MG63 (cell line): ENCODE measurements at places on chromosomes 1 and 21. TPM values are rescaled to one million over a fixed set of nuclear protein-coding genes. Genes with fewer than 3 reads are reported as not detected.

Gene BCAN
- not detected in 2 replicates for total RNA-seq

Gene APCS
- not detected in 2 replicates for total RNA-seq

Gene CD53
- not detected in 2 replicates for total RNA-seq

Gene OLIG2
- not detected in 2 replicates for total RNA-seq

Gene FCRLB
- 0.47 and 3.1 TPM in 2 replicates for total RNA-seq

Gene HYI
- 12.1 and 16.7 TPM in 2 replicates for total RNA-seq

Gene UBE2U
- not detected in 2 replicates for total RNA-seq

Gene KMO
- total RNA-seq, result not detected in 2 replicates

Gene PM20D1
- total RNA-seq, result not detected in 2 replicates

Gene LCE3D
- not detected in 2 replicates for total RNA-seq

DNA sequence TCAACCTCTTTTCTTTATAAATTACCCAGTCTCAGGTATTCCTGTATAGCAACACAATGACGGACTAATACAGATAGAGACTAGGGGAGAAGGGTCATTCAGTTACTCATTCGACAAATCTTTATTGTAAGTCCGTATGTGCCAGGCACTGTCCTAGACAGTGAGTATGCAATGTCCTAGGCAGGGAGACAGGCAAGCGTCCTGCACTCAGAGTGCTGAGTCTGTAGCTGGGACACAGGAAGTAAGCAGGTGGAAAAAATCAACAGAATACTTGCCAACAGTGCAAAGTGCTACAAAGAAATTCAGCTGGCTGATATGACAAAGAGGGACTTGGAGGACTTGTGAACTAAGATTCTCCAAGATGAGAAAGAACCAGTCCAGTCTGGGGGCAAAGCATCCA is 92.2 kb upstream of the ZBTB40 start:
- no peak for DNase-seq

DNA sequence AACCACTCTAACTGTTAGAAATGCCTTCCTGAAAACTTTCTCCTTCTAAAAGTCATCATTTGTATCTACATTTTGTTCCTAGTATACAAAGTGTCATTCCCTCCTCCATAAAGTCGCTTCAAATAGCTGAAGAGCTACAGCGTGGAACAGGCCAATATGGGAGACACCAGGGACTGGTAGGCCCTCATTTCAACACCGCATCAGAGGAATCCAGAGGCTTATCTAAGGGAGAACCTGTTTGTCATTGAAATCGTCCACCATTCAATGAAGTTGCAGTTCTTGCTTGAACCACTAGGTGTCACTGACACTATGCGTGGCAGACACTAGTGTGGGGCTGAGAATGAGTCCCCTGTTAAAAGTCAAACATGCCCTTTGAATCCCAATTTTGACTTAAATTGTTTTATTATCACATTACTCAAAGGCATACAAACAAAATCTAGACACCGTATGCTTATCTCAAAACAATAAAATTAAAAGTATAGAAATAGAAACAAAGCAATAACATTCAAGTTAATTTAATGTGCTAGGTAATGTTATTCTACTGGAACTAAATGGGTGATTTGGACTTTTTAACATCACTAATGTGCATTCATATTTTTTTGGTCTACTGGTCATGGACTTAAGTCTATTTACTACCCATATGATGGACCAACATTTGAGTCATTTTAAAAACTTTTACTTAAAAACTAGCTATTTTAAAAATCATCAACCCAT is 182.3 kb downstream of the FCRL5 start:
- DNase-seq, result peak; percentile 4

DNA sequence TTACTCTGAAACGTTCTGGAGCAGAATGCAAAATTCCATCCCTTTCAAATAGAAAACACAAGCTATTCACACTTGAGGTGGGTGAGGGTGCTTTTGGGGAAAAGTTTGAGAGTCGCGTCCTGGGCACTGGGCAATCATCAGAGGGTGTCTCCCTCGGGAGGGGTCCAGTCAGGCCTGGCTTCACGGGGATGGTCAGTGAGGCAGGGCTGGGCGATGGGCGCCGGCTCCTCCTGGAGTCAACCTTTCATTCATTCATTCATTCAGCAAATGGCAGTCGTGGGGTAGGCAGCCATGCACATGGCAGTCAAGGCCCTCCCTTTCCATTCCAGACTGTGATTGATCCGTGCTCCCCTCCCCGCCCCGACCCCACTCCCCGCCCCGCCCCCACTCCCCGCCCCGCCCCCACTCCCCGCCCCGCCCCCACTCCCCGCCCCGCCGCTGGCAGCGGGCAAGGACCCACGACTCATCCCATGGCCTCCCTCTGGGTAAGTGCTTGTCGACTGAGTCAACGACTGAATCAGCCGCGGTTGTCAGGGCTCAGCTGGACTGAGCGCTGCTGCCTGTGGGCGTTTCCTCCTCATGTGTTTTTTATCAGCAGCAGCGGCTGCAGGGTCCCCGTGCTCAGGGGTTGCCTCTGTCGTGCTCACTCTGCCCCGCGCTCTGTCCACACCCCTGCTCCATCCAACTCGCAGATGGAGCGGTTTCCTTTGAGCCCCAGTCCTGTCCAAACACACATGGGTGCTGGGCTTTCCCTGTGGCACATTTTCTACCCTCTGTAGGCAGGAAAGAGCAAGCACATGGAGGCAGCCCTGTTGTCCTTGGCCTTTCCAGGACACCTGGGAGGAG is 12.5 kb upstream of the SPSB1 start:
- peak; percentile 94 for DNase-seq

- DNase-seq, result no peak
These were observed 33.2 kb upstream of the CXADR start for GRCh38 chr21:17479606-17480005.

DNA sequence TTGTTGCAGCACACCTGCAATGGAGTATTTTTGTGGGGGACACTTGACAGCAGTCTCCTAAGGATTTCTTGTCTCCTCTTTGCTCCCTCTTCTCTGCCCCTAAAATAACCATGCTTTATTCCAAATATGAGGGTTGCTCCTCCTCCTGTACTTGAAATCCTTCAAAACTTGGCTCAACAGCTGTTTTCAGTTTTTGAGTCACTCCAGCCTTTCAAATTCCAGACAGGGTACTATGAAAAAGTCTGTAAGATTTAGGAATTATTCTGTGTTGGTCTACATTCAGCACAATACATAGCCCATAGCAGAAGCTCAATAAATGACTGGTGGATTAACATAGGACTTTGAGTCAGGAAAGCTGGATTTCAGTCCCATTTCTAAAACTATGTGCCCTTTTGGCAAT is 5.5 kb downstream of the AP4B1 start:
- no peak for DNase-seq

- no peak for DNase-seq
These were observed 689 bp downstream of the PKP1 start for GRCh38 chr1:201283836-201284553.

GRCh38 chr1:76140227-76140626 is 65.7 kb downstream of the ST6GALNAC3 start:
- no peak for DNase-seq

- DNase-seq, result no peak
These were observed 288.2 kb downstream of the PTPRU start for GRCh38 chr1:29524285-29525065.

DNA sequence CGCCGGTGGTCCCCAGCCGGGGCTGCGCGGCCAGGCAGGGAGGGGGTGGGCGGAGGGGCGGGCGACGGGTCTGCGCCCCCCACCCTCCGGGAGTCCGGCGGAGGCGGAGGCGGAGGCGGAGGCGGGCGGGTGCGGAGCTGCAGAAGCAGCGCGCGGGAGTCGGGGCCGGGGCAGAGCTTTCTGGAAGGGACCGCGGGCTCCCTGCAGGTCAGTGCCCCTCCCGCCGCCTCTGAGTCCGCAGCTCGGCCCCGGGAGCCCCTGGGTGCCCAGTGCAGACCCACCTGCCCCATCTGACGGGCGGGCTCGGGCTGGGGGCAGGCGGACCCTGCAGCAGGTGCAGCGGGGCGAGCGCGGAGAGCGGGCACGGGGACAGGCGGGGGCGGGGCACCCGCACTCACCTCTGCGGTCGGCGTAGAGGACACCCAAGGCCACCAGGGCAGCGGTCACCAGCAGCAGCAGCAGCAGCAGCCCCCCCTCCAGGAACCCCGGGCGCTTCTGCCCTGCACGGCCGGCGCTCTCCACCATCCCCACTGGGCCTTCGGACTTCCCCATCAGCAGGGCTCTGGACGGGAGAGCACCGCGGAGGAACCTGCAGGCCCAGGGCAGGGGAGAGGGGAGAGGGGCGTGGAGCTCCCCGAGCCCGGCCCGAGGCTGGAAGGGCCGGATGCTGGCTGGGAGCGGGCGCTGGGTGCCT is 3.7 kb downstream of the MMEL1 start:
- no peak for DNase-seq

DNA sequence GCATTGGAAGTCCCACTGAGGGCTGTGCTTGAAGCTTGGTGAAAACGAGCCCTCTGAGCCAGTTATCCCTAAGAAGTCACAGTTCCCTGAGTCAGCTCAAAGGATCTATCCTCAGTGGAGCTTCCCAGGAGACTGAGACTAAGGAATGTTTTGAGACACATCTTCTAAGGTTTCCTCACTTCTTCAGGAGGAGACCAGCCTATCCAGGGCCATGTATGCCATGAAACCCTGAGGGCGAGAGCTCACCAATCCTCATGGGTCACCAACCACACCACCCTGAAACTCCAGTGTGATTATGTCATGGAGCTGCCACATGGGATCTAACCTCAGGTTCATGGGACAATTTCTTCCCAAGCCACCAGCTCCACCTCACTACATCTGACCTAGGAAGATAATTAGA is 7.6 kb upstream of the TIE1 start:
- DNase-seq, result no peak

- no peak for DNase-seq
These were observed 35.8 kb downstream of the PAX7 start for GRCh38 chr1:18666317-18666920.

DNA sequence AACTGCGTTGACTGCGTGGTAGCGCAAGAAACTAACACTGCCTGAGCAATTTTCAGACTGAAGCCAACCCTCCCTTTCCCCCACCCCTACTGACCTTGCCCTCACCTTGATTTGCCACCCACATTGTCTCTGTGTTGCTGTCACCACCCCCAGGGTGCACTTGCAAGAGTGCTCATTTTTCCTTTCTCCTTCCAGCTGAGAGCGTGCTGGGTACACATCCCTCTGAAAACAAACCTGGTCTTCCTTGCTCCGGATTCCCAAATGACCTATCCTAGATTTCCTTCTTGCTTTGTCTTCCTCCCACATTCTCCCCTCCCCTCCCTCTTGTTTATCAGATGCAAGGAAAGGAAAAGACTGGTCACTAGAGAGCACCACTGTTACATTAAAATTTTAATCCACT is 24.2 kb downstream of the MPZ start:
- no peak for DNase-seq

GRCh38 chr21:36741506-36741905 is 42.6 kb downstream of the SIM2 start:
- DNase-seq, result no peak

GRCh38 chr1:179296356-179297104 is 2.9 kb downstream of the SOAT1 start:
- no peak for DNase-seq

DNA sequence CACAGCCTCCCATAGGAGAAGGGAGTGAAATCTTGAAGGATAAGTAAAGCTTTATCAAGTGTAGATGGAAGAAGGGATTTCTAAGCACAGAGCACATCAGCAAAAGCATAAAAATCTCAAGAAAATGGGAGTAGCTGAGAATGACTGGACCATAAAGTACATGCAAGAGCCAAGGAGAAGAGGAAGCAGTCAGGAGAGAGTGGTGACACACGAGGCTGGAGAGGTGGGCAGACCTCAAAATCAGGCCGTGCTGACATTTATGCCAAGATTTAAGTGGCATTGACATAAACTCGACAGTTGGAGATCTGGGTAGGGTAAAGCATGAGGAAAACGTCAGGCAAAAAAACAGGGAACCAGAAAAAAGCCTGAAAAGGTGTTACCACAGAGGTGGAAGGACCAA is 62.3 kb downstream of the GFI1 start:
- DNase-seq, result no peak

- no peak for DNase-seq
These were observed 10.4 kb downstream of the ZBTB8A start for GRCh38 chr1:32549616-32550015.

- no peak for DNase-seq
These were observed 31.4 kb downstream of the B3GALT5 start for GRCh38 chr21:39644062-39644560.

DNA sequence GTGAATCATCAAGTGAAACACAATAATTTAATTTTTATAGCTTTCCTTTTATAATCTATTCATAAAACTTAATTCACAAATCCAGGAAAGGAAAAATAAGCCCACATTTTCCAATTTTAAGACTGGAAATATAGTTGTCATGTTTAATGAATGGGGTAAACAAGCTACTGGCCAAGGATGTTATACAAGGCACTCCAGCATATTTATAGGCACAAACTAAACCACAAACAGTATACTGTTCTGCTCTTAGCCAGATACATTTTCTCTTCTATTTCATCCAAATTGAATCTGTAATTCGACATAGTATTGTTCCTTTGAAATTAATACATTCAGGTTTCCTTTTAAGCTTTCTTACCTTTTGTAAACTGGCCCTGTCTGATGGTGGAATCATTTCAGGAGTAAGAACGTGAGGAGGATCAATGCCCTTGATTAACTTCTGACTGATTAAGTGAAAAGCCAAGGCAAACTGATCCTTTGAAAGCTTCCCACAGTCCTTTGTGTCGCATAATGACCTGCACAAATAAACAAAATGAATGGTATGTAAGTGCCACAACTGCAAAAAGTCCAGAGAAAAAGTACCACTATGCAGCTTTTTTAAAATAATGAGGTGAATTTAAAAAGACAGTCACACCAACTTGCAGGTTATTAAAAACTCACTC is 74.4 kb downstream of the EPS15 start:
- no peak for DNase-seq

- no peak for DNase-seq
These were observed 11.1 kb downstream of the VSIG8 start for GRCh38 chr1:159851407-159851806.

- DNase-seq, result no peak
These were observed 16.6 kb downstream of the ANGPTL3 start for GRCh38 chr1:62613890-62614289.

- no peak for DNase-seq
These were observed 105.2 kb downstream of the EDEM3 start for GRCh38 chr1:184649451-184649888.

GRCh38 chr1:15343099-15343498 is 66.6 kb upstream of the EFHD2 start:
- DNase-seq, result no peak

- no peak for DNase-seq
These were observed 43.4 kb downstream of the RALGPS2 start for GRCh38 chr1:178768423-178768822.

DNA sequence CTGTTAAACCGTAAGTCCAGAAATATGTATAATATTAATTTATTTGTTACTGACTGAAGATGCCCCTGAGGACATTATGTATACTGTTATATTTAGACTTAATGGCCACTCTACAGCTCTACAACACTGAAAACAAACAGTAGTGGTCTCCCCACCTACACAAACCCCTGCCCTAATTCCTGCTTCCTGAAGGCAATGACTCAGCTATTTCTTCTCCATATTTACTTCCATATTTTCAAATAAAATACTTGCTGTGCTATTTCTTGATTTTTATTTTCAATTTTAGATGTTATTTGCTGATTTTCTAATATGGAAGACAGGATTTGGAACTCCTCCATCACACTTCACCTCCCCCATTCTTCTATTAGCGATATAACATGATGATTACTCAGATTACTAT is 97.6 kb downstream of the PCNX2 start:
- DNase-seq, result no peak
